ENCODE measurements at places on chromosomes 1 and 21. TPM values are rescaled to one million over a fixed set of nuclear protein-coding genes. Genes with fewer than 3 reads are reported as not detected.

DNA sequence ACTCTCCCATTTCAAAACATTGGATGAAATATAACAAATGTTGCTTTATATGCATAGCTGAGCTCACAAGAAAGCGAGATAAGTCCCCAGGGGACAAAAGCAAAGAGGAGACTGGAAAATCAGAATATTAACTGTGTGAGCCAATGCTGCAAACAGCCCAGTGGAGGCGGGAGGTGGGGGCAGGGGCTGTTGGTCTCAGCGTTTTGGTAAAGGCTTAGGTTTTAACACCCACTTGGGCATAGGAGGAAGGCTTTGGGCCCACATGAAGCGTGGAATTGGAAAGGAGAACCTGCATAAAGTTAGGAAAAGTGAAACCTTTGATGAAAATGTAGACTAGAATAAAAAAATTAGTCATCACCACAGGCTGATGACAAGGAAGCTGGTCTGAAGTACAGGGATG is 30.2 kb upstream of the SMIM12 start:
- H3K4me3 ChIP-seq = no peak overlapping the region
- H3K4me1 ChIP-seq = peaks cover 9% of the 10 kb centered on the region
- H3K27me3 ChIP-seq = peaks cover 20% of the 10 kb centered on the region
- H3K36me3 ChIP-seq = no peaks in the 10 kb centered on the region
- H3K27ac ChIP-seq = no peak overlapping the region
- DNase-seq = no peak

DNA sequence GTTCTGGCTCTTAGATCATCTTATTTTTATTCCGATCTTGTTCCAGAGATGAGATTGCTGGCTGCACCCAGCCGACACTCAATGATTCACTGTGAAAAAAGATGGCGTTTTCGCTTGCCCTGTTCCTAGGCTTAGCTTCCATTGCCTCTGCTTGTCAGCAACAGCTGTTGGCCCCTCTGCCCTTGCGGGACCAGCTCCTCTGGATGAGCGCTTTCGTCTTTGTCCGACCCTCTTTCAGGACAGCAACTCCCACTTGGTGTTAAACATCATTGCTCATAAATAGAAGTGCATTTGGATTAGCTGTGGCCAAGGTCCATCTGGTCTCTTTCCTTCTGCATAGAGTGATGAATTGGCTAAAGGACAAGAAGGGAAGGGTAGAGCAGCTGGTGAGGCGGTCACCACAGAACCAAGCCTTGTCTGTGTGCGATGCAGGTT is 43.5 kb upstream of the SCCPDH start:
- H3K36me3 ChIP-seq = no peaks in the 10 kb centered on the region
- H3K27me3 ChIP-seq = no peaks in the 10 kb centered on the region
- DNase-seq = no peak
- no peaks in the 10 kb centered on the region for H3K4me1 ChIP-seq

- H3K36me3 ChIP-seq = no peaks in the 10 kb centered on the region
- H3K4me3 ChIP-seq = no peak overlapping the region
- no peaks in the 10 kb centered on the region for H3K27me3 ChIP-seq
- peaks cover 4% of the 10 kb centered on the region for H3K4me1 ChIP-seq
These were observed 76.1 kb downstream of the SIPA1L2 start for GRCh38 chr1:232553809-232554208.

The MMP23B gene
- 3.7 TPM for total RNA-seq

DNA sequence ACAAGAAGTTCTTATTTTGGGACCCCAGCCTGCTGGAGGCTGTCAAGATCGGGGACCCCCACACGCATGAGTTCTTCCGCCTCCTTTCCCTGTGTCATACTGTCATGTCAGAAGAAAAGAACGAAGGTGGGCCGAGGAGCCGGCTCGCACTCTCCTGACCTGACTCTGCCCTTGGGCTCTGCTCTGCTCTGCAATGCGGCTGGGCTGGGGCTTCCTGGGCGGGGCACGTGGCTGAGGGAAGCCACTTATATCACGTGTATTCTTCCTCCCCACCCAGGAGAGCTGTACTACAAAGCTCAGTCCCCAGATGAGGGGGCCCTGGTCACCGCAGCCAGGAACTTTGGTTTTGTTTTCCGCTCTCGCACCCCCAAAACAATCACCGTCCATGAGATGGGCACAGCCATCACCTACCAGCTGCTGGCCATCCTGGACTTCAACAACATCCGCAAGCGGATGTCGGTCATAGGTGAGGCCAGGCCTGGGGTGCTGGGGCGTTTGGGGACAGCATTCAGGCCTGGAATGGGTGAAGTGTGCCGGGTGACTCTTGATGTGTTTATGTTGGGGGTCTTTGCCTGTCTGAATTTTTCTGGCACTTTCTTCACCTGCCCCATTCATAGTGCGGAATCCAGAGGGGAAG is 17.6 kb downstream of the ATP8B2 start:
- peak overlapping the region; percentile 66 for H3K27ac ChIP-seq
- DNase-seq = peak; percentile 84
- H3K27me3 ChIP-seq = no peaks in the 10 kb centered on the region
- H3K36me3 ChIP-seq = peaks cover 82% of the 10 kb centered on the region
- peak overlapping the region; percentile 62 for H3K4me3 ChIP-seq

The GNG4 gene
- total RNA-seq = not detected

GRCh38 chr1:228242409-228242808 is 34.6 kb downstream of the OBSCN start:
- no peak overlapping the region for H3K4me3 ChIP-seq
- H3K36me3 ChIP-seq = peaks cover 23% of the 10 kb centered on the region
- no peak for DNase-seq
- no peaks in the 10 kb centered on the region for H3K4me1 ChIP-seq

DNA sequence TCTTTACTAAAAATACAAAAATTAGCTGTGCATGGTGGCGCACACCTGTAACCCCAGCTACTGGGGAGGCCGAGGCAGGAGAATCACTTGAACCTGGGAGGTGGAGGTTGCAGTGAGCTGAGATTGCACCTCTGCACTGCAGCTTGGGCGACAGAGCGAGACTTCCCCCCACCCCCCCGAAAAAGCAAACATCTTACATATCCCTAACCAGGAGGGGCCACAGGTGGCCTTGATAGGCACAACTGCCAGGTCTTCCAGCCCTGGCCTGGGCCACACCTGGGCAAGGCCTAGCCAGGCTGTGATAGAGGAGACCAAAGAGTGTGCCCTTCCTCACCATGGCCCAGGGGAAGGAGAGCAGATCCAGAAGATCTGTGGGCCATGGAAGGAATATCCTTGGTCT is 28.6 kb upstream of the POU3F1 start:
- no peaks in the 10 kb centered on the region for H3K27me3 ChIP-seq
- no peak overlapping the region for H3K27ac ChIP-seq
- H3K4me1 ChIP-seq = no peaks in the 10 kb centered on the region
- H3K4me3 ChIP-seq = no peak overlapping the region

GRCh38 chr1:225228871-225229303 is 199.0 kb downstream of the LBR start:
- H3K27ac ChIP-seq = no peak overlapping the region
- no peaks in the 10 kb centered on the region for H3K27me3 ChIP-seq
- no peak overlapping the region for H3K4me3 ChIP-seq

The PDE9A gene
- total RNA-seq = 6.9 TPM

- peaks cover 54% of the 10 kb centered on the region for H3K4me1 ChIP-seq
- no peak overlapping the region for H3K4me3 ChIP-seq
- H3K27ac ChIP-seq = peak overlapping the region; percentile 24
- no peaks in the 10 kb centered on the region for H3K27me3 ChIP-seq
- no peak for DNase-seq
These were observed 532.8 kb downstream of the MATN1 start for GRCh38 chr1:30190511-30191153.

DNA sequence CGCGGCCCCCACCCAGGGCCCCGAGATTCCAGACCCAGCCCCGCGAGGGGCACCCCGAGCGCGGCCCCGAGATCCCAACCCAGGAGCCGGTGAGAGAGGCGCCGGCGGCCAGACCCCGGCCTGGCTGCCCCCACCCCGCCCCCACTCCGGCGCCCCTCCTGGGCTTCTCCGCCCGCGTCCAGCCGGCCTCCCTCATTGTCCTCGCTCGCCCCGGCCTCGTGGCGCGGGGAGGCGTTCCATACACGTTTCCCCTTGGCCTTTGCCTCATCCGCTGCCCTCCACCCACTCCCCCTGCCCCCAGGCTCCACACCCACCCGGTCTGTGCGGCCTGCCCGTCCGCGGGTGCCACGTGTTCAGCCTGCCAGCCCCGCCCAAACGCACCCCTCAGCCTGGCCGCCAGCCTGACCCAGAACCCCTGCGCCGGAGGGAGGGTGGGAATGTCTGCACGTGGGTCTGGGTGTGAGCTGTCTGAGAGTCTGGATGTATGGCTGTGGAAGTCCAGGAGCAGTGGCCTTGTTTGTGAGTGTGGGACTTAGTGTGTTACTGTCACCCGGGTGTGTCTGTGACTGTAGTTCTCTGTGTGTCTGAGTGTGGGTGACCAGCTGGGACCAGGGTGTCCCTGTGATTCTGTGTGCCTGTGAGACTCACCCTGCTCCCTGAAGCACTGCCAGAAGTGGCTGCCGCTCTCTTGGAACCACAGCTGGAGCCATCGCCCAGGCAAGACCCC is 681 bp downstream of the B4GALT2 start:
- H3K27ac ChIP-seq = no peak overlapping the region
- peaks cover 40% of the 10 kb centered on the region for H3K4me1 ChIP-seq
- H3K27me3 ChIP-seq = no peaks in the 10 kb centered on the region
- no peak overlapping the region for H3K4me3 ChIP-seq
- no peak for DNase-seq

The LMO4 gene
- 25.0 TPM for total RNA-seq

DNA sequence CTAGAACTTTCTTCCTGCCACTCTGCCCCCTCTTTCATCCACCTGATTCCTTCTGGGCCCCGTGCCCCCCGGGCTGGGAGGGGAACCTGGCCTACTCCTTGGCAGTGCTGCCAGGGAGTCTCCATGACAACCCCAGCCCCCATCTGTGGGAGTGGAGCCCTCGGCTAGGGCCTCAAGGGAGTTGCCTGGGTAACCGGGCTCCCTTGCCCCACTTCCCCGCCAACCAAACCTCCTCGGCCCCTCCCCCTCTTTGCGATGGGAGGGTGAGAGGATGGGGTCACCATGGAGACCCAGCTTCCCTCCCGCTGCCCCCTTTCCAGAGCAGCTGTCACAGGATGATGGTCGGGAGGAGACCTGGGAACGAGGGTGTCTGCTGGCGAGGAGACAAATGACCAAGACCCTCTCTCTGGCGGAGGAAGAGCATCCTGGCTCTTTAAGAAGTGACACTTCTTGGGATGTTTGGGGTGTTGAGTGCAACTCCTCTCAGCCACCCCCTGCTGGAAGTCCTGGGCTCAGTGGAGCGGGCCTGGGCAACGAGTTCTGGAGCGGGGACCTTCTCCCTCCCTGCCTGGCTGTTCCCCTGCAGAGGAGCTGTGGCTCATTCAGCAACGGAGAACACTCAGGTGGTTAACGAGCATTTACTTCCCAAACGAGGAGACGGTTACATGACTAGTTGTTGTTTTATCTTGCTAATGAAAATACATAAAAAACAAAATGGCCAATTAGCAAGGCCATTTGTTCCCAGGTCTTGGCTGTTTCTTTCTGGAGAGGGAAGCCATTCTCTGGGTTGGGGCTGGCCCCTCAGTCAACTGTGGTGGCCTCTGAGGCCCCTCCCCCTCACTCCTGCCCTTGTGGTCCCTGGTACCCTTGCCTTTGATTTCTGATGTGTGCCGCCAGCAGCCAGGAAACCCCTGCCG is 82.8 kb downstream of the UBIAD1 start:
- no peak for DNase-seq
- no peak overlapping the region for H3K4me3 ChIP-seq
- no peaks in the 10 kb centered on the region for H3K36me3 ChIP-seq

All from CD4-positive, alpha-beta memory T cell (primary cell).